Neural crest cell (in vitro differentiated cells): ENCODE measurements at places on chromosomes 2 and 18.

- DNase-seq = no peak
Measured at GRCh38 chr2:242034138-242034537, 164.6 kb downstream of the RTP5 start.

DNA sequence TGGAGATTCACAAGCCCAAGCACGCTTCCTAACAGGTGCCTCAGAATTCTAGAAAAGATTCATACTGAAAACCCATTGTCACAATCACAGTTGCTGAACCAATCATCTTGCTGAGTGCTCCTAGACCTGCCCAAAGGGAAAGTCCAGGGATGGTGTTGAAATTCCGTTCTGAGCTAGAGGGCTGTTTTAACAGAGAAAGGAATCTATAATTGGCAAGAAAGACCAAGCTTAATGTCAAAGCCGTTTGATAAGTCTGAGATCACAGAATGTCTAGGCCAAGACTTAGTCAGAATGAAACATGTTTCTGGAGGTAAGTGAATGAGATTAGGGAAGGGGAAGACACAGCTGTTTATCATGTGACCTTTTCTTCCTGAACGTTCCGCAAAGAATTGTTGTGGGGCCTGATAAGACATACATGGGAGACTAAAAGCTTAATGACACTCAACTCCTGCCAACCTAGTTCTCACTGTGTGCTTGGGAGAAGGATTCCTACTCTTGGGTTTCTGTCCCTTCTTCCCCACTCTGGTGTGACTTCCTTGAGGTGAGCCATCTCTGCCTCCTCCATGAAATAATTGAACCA is 27.5 kb downstream of the PMAIP1 start:
- no peak for DNase-seq

GRCh38 chr18:59232309-59233016 is 12.5 kb downstream of the GRP start:
- no peak for DNase-seq

GRCh38 chr2:16526193-16526592 is 139.4 kb downstream of the CYRIA start:
- DNase-seq = no peak

DNA sequence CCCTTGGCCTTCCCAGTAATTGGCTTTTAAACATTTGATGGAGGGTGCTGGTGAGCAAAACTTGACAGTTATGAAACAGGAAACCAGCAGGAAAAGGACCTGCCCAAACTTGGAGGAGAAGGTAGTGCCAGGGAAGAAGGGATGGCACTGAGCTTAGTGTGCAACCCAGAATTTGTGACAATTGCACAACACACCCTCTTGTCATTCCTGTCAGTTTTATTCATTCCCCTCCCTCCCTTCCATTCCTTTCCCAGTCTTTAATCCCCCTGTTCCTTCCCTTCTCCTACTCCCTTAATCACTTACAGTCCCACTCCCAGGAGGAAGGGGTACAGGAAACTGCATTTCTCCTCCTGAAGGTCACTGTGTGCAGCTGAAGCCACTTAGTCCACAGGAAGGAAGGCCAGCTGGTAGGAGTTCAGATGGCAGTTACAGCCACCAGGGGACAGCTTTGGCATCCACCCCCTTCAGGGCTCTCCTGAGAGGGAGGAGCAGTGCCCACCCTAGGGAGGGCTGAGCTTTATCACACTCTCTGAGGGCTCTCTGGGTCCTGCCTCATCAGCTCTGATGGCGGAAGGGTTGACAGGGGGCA is 24.0 kb upstream of the SIGLEC15 start:
- no peak for DNase-seq

DNA sequence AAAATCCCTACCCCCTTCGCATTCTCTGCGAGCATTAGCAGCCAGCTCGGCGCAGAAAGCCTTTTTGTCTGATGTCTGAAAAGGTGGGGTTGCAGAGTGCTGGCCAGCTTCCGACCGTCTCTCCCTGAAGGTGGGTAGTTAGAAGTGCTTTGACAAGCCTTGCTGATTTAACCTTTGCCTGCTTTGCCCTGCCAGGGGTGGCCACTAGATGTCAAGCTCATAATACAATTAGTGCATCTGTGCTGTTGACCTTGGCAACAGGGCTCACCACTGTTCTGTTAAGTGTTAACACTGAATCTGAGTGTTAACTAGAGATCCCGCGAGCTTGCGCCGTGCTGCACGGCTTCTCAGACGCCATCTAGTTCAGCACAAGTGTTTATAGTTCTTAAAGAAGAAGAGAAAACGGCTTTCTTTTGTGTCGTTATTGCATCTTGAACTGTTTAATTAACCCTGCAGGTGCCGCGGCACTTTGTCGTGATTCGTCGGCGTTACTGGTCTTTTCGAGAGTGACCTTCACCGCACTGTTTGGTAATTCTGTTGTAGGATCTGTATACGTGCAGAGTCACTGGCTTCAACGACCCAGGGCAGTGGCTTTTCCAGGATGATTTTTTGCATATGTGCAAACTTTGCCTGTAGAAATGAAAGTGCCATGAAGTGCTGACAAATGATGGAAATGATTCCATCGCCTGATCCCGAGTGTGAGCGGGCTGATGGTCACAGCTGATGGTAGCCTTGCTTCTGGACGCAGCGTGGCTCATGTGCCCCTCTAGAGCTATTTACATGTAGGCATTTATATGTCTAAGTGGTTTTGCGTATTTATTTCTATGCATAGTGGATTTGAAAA is 5.5 kb downstream of the SALL3 start:
- peak; percentile 28 for DNase-seq

- no peak for DNase-seq
Measured at GRCh38 chr2:152075461-152076050, 23.3 kb downstream of the CACNB4 start.

DNA sequence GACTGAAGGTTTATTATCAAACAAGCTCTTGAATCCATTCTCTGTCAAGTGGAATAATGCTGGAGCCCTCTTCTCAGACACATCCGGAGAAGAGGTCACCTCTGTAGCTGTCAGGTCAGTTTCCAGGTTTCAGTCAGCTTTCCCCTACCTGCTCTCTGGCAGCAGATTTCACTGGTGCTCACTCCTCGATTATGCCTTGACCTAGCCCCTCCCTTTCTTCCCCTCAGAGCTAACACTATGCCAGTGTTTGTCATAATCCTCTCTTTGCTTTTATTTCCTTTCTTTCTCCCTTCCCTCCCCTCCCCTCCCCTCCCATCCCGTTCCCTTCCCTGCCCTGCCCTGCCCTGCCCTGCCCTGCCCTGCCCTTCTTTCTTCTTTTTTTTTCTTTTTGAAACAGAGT is 22.5 kb upstream of the PLEKHM3 start:
- no peak for DNase-seq

DNA sequence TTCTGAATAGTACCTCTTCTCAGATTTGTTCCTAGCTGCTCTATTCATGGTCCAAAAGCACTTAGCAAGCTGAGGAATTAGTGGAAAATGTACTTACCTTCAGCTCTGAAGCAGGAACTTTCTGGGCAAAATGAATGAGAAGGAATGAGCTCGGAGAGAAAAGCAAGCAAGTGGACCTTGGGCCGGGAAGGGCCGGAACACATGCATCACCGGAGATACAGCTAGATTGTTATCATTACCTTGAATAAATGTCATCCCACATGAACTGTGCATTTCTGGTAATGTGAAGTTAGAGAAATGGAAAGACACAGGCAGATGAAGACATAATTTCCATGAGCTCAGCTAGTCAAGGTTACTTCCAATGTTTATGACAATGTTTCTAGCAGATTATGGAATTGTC is at the start of gene MC2R:
TSS of gene MC2R (minus strand) at position 146 of the 400 bp plus-strand sequence. CDS start 30,018 bp downstream, outside the sequence.
- no peak for DNase-seq

DNA sequence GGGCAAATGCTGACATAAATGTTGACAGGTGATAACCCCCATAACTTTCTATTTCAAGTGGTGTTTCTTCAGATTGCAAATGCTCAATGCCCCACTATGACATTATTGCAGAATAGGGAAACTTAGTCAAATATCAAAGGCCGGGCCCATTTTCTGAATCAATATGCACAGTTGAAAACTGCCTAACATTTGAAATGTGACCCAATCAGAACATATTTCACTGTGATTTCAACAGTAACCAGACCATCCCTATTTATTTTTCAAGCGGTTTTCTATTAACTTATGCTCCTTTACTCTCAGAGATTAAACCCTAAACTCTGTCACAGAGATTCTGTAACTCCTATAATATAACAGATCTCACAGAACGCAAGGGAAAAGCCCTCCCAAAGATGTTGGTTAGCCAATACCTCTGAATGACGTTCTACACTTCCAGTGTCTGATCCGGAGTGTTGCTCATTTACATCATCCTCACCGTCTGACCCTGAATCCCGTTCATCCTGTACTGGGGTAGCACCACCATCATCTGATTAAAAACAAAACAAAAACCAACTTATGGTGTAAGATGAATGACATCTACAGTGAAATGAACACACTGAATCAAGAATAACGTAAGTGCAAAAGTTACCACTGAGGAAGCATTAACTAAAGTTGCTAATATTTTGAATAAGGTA is 2.9 kb downstream of the IWS1 start:
- DNase-seq = no peak

GRCh38 chr2:238929242-238930081 is 81.6 kb downstream of the TWIST2 start:
- no peak for DNase-seq

GRCh38 chr2:141393214-141393545 is 737.6 kb downstream of the LRP1B start:
- no peak for DNase-seq

GRCh38 chr2:225740086-225740485 is 340.6 kb downstream of the NYAP2 start:
- no peak for DNase-seq

DNA sequence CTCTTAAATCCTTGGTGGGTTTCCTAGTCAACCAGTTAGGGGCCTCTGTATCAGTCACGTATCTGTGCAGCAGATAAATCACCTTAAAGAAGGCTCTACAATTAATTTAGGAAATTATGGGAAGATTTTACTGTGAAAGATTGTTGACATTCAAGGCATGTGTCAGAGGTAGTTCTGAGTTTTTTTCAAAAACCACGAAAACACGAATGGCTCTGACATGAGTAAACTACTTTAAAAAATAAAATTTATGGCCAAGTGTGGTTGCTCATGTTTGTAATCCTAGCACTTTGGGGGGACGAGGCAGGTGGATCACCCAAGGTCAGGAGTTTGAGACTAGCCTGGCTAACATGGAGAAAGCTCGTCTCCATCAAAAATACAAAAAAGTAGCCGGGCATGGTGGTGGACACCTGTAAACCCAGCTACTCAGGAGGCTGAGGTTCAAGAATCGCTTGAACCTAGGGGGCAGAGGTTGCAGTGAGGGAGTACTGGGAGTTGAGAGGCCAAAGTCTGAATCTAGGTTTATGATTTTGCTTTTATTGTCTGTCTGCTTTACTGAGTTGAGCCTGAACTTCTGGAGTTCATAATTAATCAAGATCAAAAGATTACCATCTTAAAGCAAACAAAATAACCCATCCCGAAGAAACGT is 77.1 kb downstream of the SPRED2 start:
- DNase-seq = no peak
